ENCODE measurements at places on chromosomes 11 and 22.
A peak's percentile ranks its signal among the peaks of the same experiment; 100 is the strongest.

DNA sequence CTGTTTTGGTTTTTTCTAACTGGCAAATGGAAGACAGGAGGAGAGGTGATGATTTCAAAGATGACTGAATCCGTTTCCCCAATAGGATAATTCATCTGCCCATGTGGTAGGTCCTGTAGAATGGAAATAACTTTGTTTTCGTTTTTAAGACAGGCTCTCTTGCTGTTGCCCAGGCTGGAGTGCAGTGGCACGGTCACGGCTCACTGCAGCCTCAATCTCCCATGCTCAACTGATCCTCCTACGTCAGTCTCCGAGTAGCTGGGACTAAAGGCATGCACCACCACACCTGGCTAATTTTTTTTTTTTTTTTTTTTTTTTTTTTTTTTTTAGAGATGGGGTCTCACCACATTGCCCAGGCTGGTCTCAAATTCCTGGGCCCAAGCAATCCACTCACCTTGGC lies 77.4 kb upstream of the BIRC3 start:
- DNase-seq, result no peak

GRCh38 chr11:97717922-97718321 lies 1302.8 kb upstream of the CNTN5 start:
- no peak for DNase-seq

DNA sequence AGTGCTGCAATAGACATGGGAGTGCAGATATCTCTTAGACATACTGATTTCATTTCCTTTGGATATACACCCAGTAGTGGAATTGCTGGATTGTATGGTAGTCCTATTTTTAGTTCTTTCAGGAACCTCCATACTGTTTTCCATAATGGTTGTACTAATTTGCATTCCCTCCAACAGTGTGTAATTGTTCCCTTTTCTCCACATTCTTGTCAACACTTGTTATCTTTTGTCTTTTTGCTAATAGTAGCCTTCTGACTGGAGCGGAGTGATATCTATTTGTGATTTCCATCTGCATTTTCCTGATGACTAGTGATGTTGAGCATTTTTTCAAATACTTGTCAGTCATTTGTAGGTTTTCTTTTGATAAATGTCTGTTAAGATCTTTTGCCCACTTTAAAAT lies 128.9 kb downstream of the CTNND1 start:
- DNase-seq, result no peak

DNA sequence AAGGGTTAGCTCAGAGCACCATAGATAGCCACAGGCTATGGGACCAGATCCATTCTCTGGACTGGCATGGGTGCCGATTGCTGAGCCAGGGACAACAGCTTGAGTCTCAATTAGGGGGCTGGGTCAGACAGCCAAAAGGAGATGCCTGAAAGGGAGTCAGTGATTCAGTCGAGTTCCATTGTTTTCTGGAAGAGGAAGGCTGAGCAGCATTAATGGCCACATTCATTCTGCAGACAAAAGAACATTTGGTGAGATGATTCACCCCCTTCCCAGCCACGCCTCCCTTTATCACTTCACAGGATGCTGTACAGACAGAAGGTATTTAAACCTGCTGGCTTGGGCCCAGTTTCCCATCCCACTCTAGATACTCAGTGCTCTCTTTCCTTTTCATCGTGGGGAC lies 131.9 kb downstream of the ADAMTS15 start:
- no peak for DNase-seq

GRCh38 chr11:121961321-121961801 lies 154.7 kb downstream of the BLID start:
- no peak for DNase-seq

- DNase-seq, result no peak
Measured at GRCh38 chr11:63882555-63883242, 34.3 kb downstream of the RCOR2 start.

DNA sequence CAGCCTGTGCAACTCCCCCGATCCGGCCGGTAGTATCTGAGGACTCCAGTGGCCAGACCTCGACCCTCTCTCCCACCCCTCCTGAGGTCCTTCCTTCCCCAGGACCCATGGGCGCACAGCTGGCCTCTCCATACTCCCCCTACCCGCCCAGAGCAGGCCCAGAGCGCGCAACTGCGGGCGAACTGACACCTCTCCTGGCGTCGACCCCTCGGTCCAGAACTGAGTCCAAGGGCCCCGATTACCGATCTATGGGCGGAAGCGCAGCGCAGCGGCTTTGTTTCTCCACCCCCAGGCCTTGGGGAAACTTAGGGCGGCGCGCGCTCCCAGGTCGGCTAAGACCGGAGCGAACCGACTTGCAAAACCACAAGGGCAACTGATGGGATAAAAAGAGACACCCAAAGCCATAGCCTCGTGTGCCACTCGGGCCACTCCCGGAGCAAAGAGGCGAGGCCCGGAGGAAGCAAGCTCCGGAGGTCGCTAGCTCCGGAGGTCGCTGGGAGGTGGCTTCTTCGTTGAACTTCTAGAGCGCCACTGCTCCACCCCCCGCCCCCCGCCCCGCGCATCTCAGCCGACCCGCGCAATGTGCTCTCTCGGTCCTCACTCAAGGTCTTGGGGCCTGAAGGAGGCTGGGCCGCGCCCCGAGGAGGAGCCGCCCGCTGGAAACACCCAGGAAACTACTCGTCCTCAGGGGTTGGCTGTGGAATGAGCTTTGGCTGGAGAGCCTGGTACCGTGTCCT lies 9.8 kb upstream of the ALX4 start:
- DNase-seq, result no peak

GRCh38 chr11:116865696-116866095 lies 28.3 kb upstream of the APOA1 start:
- DNase-seq, result no peak

- no peak for DNase-seq
Measured at GRCh38 chr22:20383538-20383937, 10.4 kb upstream of the ZNF74 start.

DNA sequence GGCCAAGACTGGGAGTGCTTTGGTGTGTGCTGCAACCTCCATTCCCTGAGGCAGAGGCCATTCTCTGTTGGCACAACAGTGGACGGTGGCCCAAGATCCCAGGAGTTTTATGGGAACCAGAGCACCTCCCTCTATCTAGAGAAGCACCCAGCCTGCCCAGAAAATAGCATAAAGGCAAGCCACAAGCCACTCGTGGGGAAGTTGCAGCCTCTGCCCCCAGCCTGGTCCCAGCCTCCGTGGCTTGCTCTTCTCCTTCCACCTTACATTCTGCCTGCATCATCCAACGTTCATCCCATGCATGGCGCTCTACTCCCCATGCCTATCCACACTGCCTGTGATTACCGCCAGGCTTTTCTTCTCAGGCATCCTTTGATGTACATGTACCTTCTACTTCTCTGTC lies 15.8 kb downstream of the IL17RA start:
- no peak for DNase-seq

DNA sequence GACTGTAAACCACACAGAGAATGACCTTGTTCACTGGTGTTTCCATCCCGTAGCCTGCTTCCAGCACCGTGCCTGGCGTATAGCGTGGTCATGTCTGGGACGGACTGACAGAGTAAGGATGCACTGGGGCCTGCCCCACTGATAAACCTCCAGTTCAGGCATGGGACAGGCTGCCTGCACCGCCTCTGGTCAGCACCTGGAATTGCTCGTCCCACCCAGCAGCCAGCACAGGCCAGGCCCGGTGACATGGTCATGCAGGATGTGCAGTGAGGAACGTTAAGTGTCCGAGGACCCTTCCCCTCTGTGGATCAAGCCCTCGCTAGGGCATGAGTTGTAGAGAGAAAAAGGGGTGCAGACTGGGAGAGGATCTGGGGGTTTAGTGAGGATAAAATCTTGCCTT lies 44.8 kb downstream of the LMO1 start:
- no peak for DNase-seq

GRCh38 chr11:32395127-32395526 lies 40.2 kb downstream of the WT1 start:
- DNase-seq, result no peak

GRCh38 chr11:70739811-70740487 lies 341.6 kb downstream of the CTTN start:
- DNase-seq, result no peak

DNA sequence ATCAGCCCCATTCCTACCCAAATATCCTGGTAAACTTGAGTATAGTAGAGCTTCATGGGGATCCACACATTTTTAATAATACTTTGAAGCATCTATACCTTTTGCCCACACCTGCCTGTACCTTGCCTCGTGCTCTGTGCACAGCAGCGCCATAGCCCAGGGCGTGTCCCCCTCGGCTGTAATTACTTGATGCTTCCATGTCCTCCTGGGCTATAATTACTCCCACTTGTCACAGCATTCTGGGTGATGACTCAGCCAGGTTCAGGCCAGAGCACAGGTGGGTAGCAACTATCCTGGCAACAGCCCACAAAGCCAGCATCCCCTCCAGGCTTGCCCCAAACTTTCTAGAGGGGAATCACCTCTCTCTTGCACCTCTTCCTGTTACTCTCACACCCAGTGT lies 23.7 kb upstream of the SLC36A4 start:
- DNase-seq, result peak; percentile 39

- DNase-seq, result peak; percentile 36
Measured at GRCh38 chr22:31218565-31219262, 6.6 kb downstream of the LIMK2 start.

GRCh38 chr11:67482275-67482826 lies 475 bp upstream of the AIP start:
- DNase-seq, result peak; percentile 23

- DNase-seq, result no peak
Measured at GRCh38 chr11:115887727-115888126, 383.5 kb upstream of the CADM1 start.

DNA sequence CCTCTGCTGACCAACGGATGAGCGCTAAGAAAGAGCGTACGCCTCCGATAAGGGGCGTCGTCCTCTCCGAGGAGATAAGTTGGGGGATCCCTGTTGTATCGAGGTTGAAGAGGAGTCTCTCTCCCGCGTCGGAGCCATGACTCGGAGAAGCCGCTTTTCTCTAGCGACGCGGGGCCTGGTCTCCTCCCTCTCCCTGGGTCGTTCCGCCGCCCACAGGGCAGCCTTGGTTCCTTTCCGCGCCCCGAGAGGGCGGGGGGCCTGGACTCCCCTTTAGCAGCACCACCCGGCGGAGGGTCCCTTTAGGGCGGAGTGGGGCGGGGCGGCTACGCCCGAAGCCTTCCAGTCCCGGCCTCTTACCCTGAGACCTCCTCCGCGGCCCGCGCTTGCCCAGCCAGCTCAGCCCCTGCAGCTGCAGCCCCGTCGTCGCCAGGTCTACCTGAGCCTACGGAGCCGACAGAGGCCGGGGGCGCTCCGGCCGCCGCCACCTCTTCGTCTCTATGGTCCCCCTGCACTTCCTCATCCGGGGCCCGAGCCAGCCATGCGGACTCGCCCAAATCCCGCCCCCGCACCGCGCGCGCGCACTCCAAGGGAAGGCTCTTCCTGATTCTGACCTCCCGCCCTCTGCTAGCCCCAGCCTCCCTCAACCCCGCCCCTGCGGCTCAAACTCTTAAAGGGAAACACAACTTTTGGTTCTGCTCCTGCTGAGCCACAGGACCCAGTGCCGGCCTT lies at the start of gene PRR14L:
Gene PRR14L, minus strand, starts transcription at position 497 of the 729 bp plus-strand sequence. CDS start 11,272 bp downstream, outside the sequence.
- DNase-seq, result peak; percentile 99

DNA sequence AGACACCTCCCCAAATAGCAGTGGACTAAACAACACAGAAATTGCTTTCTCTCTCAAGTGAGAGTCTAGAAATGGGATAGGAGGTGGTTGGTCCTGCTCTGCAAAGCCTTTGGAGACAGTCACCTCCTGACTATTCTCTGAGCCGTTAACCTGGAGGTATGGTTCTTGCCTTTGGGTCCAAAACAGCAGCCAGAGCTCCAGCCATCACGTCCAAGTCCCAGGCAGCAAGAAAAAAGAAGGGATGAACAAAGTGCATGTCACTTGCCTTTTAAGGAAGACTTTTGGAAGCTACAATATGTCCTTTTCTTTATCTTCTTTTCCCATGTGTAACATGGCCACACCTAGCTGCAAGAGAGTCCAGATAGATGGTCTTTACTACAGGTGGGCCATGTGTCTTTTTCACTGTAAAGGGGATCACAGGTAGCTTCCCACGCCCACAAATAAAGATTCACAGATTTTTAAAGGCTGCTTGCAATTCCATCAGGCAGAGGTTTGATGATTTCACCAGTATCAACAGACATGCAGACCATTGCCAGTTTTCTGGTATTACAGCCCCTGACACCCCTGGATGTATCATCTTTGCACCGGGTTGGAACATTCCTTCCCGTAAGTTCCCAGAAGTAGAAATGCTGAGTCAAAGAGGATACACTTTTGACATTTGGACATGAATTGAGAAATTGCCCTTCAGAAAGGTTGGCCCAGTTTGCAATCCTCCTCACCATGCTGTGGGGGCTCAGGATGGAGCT lies 66.0 kb downstream of the MYEOV start:
- no peak for DNase-seq

GRCh38 chr11:20963596-20963995 lies 294.2 kb downstream of the NELL1 start:
- no peak for DNase-seq

DNA sequence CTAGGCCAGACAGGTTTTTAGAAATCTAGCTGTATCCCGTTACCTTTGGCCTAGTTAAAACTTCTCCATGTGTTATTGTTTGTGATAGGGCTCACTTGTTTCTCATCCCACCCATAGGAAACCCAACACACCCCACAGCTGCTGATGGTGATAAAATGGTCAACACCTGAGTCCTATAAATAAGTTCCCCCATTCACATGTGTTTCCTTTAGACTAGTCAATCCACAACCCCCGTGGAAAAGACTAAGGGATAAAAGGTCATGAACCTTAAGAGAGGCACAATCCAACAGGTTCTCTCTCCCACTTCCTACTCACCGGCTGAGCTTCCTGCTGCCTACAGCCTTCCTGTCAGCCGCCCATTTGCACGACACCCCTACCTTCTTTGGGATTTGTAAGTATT lies 768.4 kb downstream of the JRKL start:
- DNase-seq, result no peak

GRCh38 chr22:46224044-46224897 lies 25.8 kb downstream of the CDPF1 start:
- DNase-seq, result no peak

GRCh38 chr11:1152316-1153104 lies 5.2 kb upstream of the MUC5AC start:
- DNase-seq, result no peak

- no peak for DNase-seq
Measured at GRCh38 chr22:41096841-41097240, 4.4 kb downstream of the EP300 start.

DNA sequence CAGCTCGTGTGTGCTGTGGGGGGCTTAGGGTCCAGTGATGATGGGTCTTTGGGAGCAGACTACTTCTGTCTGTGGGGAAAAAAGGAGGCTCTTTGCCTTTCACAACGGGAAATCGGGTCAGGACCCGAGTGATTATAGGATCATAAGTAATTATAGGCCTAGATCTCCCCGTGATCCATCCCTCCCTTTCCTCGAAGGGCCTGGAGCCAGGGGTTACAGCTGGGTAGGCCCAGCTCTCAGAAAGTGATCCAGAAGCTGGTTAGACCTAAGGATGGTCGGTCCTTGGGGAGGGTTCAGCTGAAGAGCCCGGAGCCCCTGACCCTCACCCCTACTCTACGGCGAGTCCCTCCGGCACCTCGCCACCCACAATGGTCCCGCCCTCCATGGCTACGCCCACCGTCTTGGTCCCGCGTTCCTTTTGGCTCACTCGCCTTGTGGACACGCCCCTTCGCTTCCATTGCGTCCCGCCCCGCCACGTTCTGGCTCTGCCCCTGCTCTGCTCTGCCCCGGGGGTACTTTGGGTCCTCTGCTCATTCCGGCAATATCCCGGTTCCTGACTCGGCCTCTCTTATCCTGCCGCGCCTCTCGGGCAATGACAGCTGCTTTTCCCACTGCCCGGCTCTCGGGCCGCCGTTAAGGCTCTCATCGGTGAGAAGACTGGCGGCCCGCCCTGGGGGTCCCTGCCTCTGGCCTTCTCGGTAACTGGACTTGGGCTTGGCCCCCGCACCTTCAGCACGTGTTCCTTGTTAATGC lies 5.0 kb downstream of the IGSF22 start:
- DNase-seq, result peak; percentile 92

All from colonic mucosa (tissue), 4 donors.